ENCODE measurements at places on chromosomes 12 and 14.

DNA sequence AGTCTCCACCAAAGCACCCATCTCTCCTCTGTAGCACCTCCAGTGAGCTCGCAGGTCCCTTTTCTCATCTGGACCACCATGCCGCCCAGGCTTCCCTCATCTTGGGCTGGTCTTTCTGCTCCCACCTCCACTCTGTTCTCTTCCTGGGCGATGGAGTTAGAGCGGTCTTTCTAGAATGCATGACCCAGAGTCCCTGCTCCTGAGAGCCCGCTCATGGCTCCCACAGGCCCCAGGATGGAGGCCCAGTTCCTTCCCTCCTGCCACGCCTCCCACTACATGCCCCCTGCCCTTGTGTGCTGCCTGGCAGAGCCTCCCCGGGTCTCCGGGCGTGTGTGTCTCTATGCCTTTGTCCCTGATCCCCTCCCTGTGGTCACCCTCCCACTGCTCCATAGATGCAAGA, 100.7 kb upstream of the RTL1 start:
- no peak for DNase-seq

DNA sequence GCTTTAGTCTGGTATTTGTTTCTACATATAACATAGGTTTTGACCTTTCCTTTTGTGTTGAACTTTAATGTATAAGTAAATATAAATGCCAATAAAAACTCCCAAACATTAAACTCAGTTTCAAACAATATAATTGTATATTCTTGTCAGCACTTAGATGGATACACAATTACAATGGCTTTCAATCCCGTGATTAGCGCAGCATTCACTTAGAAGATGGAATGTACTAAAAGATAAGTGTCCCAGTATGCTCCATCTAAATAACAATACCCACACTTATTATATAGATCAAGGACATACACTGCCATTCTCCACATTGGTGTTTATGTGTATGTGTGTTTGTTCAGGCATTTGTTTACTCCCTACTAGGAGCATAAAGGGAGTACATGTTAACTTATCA, 193.1 kb downstream of the SOX5 start:
- no peak for DNase-seq

DNA sequence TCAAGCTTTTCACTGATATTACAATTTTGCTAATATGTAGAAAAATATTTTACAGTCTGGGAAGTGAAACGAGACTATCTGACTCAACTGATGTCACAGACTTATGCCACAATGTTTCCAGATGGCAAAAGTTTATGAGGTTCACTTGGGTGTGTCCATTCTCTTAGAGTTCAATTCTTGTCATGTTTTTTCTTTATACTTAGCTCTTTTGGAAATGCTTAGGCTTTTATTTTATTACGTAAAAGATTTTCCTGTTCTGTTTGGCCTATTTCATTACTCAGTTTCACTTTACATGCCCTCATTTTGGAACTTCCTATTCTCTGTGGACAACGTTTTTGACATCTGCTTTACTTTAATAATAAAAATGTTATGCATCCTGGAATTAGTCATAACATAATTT, 2.1 kb upstream of the PDZRN4 start:
- no peak for DNase-seq

DNA sequence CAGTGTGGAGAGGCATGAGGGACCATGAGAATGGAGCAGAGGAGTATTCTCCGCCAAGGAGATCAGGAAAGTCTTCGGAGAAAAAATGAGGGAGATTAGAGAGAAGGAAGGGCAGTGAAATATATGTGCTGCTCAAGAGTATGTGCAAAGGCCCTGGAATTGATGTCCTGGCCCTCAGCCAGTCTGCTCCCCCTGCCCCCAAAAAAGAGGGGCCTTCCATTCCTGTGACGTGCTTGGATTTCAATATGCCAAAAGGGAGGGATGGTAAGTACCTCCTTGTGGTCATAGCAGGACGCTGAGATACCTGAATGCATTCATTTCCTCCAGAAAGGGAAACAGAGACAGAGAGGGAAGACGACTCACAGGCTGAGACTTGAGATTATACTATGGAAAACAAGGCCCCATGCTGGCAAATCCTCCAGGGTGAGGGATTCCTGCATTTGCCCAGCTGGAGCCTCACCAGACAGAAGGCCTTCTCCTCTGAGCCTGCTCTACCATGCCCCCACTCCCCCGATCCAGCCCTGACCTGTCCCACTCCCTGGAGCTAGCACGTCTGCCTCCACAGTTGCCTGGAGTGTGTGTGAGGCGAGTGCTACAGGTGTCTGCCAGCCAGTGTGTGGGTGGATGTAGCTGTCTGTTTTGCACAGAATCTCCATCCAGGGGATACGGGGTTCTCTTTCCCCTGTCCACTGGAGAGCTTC, 3.9 kb upstream of the RARG start:
- no peak for DNase-seq

DNA sequence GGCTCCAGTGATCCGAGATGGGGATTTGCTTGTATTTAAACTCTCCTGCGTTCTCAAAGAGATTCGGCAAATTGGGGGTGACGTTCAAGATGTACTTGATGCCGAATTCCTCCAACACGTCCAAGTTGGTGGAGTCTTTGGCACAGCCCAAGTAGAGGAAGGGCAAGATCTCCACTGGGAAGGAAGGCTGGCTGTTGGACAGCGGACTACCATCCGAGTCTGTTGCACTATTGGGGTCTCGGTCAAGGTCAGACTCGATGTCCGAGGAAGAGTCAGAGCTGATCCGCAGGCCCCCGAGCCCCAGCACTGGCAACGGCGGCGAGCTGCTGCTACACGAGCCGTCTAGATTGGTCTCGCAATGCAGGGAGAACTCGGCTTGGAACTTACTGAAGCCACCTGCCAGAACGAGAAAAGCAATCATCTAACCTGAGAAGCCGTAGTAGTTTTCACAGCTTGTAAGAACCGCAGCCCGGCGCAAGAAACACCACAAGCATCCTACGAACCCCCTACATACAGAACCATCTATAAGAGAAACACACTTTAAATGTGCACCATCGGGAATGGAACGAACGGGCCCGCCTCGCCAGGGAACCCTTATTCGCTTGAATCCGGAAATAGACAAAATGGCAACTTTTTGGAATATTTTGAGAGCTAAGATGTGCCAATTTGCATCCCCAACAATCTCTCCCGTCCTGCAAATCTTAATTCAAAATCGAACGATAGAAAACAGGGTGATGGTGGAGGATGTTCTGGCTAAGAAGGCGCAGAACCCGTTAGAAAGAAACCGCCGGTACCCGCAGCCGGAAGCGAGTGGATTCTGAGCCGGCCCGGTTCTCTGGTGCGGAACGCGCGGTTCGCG, 1.4 kb downstream of the DUSP6 start:
- DNase-seq, result peak; percentile 37

All from left colon (tissue), 2 donors.